ENCODE measurements at places on chromosomes 6 and 20.

GRCh38 chr20:5731753-5732366, 18.3 kb upstream of the SHLD1 start:
- DNase-seq, result no peak

DNA sequence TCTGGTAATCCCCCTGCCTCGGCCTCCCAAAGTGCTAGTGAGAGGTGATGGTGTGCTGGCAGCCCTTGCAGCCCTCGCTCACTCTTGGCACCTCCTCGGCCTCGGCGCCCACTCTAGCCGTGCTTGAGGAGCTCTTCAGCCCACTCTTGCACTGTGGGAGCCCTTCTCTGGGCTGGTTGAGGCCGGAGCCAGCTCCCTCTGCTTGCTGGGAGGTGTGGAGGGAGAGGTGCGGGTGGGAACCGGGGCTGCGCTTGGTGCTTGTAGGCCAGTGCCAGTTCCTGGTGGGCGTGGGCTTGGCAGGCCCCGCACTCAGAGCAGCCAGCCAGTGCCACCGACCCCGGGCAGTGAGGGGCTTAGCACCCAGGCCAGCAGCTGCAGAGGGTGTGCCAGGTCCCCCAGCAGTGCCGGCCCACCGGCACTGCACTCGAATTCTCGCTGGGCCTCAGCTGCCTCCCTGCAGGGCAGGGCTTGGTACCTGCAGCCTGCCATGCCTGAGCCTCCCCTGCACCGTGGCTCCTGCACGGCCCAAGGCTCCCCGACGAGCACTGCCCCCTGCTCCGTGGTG, 189.0 kb upstream of the ASCC3 start:
- DNase-seq, result no peak

GRCh38 chr20:45878076-45878761, 2.8 kb upstream of the ZSWIM1 start:
- DNase-seq, result no peak

GRCh38 chr6:22362361-22362760, 65.5 kb upstream of the PRL start:
- no peak for DNase-seq

DNA sequence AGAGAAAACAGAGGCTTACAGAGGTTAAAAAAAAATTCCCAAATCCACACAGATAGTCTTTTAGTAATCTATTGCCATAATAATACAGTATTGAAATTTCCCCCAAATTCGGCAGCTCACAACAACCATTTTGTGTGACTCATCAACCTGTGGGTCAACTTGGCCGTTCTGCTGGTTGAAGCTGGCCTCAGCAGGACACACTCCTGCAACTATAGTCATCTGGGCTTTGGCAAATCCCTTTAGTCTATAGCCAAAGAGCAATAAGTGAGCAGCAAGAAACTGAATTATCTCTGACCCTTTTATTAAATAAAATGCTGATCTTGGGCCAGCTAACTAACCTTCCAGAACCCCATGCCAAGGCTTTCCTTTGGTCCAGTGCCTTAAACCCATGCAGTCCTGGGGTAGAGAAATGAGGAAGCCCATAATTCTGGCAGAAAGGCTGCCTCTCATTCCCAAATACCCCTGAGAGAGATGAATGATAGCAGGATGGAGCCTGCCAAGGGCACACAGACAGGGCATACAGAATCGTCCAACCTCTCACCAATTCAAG, 17.2 kb upstream of the SNAP25 start:
- DNase-seq, result peak; percentile 61

DNA sequence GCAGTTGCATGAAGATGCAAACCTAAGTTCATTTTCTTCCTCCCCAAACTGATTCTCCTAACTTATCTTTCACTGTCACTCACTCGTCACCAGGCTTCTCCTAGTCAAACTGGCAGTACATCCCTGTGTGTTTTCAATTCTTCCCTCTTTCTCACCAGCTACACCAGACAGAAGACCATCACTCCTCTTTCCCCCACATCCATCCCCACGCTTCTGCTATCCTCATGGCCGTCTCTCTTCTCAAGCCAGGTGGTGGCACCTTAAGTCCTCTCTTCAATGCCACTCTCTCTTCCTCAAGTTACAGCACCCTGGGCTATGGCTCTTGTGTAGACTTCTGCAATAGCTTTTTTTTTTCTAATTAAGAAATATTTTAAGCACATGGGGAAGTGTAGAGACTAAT, 14.4 kb upstream of the TREM2 start:
- no peak for DNase-seq

All from fibroblast of lung (primary cell).